Stimulated activated CD8-positive, alpha-beta memory T cell treated with anti-CD3 and anti-CD28 coated beads, Interleukin-15, amount 100 ng/mL, for 24 hours (primary cell): ENCODE measurements at places on chromosomes 12 and 14.

DNA sequence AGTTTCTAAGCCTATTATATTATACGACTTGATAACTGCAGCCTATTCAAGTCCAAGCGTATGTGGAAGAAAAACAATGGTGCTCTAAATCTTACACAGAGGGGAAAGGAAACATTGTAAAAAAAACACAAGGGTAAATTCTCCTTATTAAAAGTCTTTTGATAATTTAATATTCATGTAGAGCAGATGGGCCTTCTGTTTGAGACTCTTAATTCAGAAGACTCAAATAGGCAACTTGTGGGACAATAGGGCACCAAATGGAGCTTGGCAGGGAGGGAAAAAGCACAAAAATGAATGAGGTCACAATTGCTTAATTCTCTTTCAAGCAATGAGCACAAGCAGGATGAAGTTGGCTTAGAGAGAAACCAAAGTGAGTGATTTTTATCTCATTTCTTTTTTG lies 159.4 kb downstream of the NELL2 start:
- no peak for DNase-seq

DNA sequence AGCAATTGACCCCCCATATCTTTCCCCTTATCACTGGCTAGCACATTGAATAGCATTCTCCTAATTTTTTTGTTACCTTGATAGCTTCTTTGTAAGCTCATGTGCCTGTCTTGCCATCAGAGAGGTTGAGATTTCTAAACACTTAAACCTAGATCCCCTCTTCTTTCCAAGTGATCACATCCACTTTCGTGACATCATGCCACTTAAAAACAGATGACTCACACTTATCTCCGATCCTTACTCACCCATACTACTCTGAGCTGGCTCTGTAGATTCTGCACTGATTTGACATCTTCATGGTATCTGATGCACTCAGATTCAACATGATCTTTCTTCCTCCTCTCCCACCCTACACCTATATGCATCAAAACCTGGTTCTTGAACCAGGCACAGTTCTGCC lies 10.5 kb downstream of the GPR137C start:
- no peak for DNase-seq

GRCh38 chr14:64930085-64930843 lies 12.3 kb downstream of the GPX2 start:
- DNase-seq = no peak

GRCh38 chr12:80441921-80442320 lies 2.1 kb upstream of the PTPRQ start:
- no peak for DNase-seq

DNA sequence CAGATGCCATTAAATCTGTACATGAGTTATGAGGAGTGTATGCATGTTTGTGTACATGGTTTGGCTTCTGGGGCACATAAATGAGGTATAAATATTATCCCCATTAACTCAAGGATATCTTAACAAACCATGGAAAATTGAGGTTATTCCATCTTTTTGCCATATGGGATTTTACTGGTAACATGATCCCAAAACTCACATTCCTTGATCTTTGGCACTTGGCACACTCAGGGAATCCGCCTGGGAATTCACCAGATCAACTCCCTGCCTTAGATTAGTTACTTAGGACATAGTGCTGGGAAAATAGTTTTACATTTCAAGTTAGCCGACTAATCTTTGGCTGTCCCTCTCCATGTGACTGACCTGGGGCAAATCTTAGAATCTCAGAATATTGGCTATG lies 16.9 kb downstream of the CDKN1B start:
- no peak for DNase-seq

DNA sequence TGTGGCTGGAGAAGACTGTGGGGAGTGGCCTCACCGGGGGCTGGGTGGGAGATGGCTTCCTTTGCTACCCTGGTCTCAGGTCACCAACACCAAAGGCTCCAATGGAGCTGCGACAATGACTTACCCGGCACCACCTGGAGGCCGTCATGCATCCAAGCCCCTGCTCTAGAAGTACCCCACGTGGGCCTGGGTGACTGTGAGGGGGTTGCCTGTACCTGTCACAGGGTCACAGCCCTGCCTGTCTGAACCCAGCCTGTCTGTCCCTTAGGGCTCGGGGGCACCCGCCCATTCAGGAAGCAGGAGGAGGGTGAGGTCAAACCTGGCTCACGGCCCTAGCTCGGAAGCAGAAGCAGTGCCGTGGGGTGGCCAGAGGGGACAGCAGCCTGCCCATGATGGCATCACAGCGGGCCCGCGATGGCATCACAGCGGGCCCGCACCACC lies 18.9 kb downstream of the ABCB9 start:
- DNase-seq = no peak

DNA sequence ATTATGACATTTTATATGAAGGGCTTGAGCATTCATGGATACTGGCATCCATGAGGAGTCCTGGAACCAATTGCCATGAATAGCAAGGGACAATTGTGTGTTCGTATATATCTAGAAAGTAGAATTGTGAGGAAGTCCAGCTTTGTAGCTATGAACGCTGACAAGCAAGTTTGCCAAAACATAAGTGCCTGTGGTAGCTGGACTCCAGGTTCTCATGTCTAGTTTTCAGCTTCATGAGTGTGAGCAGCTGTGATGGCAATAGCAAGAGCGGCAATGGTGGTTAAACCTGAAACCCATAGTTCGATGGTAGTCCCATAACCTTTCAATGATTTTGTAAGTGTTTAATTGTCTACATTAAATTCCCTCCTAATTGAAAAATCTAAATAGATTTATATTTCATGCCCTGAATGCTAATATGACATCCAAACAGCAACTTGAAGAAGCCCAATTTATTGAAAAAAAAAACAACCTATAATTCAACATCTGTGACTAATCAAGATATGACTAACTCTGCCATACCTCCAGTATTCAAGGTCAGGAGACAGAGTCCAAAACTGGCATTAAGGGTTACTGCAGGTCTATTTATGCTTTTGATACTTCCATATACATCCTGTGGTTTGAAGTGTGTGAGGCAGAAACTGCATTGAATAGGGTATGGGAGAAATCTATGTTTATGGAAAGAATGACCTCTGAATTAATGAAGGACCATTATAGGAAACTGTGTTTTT lies 50.3 kb upstream of the PCED1B start:
- no peak for DNase-seq

GRCh38 chr14:105568859-105569766 lies 42.7 kb downstream of the TMEM121 start:
- DNase-seq = no peak

DNA sequence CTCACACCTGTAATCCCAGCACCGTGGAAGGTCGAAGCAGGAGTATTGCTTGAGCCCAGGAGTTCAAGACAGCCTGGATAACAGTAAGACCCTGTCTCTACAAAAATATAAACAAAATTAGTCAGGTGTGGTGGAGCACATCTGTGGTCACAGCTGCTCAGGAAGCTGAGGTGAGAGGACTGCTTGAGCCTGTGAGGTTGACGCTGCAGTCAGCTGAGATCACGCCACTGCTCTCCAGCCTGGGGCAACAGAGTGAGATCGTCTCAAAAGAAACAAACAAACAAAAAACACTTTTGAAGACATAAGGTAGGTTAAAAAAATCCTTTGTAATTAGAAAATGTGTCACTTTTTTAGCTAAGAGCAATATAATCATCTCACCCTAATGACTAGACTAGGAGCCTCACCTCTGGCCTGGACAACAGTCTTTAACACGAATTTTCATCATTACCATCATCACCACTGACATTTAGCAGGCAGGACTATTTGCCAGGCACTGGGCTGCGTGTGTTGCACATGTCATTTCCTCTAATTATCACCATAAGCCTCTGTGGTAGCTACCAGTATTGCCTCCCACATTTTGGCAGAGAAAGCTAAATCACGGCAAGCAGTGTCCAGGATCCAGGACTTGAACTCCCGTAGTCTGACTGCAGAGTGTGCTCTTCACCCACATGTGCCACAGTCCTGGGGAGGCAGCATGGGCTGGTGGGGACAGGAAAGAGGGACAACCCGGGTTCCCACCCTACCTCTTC lies 4.6 kb upstream of the SYCP3 start:
- no peak for DNase-seq

GRCh38 chr12:14199455-14200198 lies 165.9 kb upstream of the ATF7IP start:
- no peak for DNase-seq
